Uterus (tissue), 4 donors: ENCODE measurements at places on chromosomes 12 and 14. TPM values are rescaled to one million over a fixed set of nuclear protein-coding genes. Genes with fewer than 3 reads are reported as not detected.

DNA sequence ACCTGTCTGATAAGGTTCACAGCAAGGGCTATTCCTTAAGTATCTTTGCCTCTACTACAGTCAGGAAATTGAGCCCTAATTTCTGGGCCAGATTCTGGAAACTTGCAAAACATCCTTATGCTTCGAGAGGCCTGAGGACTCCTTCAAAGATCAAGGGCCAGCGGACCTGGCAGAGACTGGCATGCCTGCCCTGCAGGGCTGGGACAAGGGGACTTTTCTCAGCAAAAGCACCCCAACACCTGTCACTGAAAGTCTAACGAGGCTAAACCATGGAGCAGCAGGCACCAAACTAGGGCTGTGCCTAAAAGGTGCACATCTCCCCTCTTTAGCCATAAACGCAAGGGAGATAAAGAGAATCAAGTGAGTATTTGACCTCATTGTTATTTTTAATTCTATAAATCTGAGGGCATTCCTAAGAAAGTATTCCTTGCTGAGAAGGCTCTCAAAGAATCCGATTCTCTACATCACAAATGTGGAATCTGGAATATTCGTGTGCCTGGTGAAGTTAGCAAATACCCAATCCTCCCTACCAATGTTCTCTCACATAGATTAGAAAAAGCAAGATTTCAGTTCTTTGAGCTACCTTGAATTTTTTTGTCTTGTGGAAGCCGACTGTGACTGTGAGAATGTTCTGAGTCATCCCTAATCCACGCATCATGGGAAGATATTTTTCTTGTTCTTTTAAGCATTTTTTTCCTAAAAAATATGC, 328.2 kb upstream of the NOVA1 start:
- no peak for DNase-seq

- no peak for DNase-seq
Observed at GRCh38 chr12:19778797-19779196, 339.5 kb downstream of the AEBP2 start.

DNA sequence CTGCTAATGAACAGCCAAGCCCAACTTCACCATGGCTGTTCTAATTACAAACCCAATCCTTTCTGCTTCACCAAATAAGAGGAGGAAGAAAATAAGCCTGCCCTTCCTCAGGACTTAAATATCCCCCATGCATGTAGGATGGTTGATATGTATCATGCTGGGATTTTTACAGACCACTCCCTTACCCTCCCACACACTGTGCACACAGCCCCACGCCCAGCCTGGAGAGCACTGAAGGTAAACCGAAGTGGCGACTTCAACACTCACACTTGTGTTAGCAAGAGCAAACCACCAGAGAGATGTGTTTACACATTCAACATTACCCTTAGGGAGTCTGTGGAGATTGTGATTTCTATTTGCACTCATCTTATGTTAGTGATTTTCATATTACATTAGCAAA, 241.2 kb downstream of the EGLN3 start:
- no peak for DNase-seq

DNA sequence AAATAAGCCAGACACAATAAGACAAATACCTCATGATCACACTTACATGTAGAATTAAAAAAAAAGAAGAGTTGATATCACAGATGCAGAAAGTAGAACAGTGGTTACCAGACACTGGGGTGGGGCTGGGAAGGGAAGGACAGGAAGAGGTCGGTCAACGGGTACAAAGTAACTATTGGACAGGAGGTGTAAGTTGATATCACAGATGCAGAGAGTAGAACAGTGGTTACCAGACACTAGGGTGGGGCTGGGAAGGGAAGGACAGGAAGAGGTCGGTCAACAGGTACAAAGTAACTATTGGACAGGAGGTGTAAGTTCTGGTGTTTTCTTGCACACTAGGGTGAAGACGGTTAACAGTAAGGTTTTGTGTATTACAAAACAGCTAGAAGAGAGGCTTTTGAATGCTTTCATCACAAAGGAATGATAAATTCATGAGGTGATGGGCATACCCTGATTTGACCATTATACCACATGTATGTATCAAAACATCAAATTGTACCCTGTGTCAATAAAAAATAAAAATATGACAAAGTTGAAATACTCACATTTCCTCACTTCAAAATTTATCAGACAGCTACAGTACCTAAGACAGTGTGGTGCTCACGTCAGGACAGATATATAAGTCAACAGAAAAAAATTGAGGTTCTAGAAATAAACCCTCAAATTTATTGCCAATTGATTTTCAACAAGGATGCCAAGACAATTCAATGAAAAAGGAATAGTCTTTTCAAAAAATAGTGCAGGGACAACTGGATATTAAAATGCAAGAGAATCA, 32.8 kb downstream of the GALC start:
- DNase-seq: no peak

DNA sequence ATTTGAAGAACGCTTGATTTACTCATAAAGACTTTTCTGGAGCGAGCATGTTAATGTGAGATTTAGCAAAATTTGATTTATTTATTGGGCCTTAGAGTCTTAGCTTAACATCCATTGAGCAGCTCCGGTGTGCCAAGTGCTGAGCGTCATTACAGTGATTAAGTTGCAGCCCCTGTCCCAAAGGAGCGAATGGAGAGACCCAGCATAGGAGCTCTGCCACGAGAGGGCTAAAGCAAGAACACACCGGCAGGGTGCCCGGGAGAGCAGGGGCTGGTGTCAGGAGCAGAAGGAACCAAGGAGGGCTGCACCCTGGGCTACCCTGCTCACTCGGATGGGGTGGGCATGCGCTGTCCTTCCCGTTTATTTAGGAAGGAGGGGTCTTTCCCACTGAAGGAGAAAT, 50.6 kb downstream of the PPP2R5C start:
- DNase-seq: no peak

DNA sequence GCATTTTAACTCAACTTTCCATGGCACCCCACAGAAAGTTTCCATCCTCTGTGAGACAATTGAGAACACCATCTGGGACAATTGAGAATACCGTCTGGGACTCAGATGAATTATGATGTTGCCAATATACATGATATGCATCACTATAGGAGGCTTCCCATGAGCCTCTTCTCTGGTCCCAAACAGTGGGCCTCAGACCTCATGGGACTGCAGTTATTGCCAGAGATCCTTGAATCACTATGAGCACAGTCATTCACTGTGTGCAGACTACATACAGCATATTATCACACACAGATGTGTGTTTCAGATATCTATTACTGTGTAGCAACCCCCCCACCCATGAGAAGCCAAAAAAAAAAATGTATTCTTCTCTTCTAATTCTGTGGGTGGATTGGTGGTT, 134.4 kb downstream of the GXYLT1 start:
- no peak for DNase-seq

DNA sequence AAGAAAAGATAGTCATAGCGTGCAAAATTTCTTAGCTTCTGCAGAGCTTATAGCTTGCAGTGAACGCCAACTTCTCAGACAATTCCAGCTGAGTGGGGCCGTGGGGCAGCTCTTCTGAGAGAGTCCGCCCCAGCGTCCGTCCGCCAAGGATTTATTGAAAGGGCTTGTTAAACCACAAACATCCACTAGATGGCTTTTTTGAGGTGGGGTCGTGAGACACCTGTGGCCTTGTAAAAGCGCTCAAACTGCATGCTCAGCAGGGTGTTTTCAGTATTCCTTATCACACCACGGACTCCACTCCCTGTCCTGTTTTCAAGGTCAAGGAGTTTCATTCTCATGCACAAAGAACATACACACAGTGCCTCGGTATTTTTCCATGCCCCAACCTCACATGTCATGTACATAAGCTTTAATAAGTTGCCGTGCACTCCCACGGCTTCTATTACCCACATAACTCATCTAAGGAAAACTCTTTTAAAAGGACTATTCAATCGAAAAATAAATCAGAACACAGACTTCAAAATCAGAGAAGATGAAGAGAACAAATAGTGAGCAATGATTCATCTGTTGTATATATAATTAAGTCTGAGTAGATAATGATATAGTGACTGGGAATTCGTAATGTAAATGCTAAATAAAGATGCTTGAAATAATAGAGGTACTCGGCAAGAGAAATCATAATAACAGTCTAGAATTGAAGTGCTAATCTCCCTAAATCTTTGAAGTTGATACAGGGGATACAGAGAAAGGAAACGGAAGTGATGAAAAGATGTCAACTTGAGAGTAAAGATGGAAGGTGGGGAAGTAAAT, 46.7 kb downstream of the WBP11 start:
- DNase-seq: no peak

GRCh38 chr14:101500061-101500460, 61.2 kb upstream of the DIO3 start:
- DNase-seq: peak; percentile 4

AKAP5 gene
- 5.1 TPM for total RNA-seq

PPFIA2 gene
- total RNA-seq: 18.5 TPM

GPR65 gene
- total RNA-seq: 0.76 TPM
